Activated CD4-positive, alpha-beta T cell treated with anti-CD3 and anti-CD28 coated beads for 24 hours (primary cell): ENCODE measurements at places on chromosomes 3 and 15.

DNA sequence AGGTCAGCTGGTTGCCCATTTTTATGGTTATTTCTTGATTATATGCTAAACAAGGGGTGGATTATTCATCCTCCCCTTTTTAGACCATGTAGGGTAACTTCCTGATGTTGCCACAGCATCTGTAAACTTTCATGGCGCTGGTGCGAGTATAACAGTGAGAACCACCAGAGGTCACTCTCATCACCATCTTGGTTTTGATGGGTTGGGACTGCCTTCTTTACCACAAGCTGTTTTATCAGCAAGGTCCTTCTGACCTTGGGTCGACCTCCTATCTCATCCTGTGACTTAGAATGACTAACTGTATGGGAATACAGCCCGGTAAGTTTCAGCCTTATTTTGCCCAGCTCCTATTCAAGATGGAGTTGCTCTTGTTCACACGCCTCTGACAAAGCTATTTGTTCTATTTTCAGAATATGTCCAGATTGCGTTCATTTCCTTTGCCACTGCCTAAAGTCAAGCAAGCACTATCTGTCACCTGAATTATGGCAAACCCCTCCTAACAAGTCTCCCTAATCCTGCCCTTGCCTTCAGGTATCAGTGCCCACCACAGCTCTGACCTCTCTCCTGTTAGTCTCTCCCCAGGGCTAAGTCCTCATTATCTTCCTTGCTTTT lies 308.5 kb downstream of the ROBO2 start:
- DNase-seq = no peak

DNA sequence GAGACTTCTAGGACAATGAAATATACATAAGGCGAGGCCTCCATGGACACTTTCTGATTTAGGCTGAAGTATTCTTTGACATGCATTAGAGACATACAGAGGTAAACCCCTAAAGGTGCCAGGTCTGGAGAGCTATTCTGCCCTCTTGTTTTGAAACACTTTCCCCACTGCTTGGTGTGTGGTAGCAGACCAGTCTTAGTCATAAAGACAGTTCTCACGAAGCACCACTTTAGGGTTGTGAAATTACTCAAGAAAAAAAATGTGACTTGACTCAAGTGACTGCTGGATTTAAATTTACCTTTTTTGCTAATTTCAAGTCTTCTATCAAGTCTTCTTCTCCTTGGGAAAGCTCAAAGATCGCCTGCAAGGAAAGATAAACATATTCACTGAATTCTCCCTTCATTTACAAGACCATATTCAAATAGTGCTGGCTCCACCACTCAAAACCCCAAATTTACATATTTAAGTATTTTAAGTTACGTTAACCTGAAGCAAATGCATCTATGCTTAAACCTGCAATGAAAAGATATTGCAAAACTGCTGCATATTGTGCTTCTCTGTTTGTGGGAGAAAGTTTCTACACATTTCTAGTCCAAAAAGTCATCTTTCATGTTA lies 48.4 kb downstream of the ARHGEF3 start:
- DNase-seq = no peak

GRCh38 chr3:46212101-46212500 lies 4.0 kb upstream of the CCR1 start:
- no peak for DNase-seq

DNA sequence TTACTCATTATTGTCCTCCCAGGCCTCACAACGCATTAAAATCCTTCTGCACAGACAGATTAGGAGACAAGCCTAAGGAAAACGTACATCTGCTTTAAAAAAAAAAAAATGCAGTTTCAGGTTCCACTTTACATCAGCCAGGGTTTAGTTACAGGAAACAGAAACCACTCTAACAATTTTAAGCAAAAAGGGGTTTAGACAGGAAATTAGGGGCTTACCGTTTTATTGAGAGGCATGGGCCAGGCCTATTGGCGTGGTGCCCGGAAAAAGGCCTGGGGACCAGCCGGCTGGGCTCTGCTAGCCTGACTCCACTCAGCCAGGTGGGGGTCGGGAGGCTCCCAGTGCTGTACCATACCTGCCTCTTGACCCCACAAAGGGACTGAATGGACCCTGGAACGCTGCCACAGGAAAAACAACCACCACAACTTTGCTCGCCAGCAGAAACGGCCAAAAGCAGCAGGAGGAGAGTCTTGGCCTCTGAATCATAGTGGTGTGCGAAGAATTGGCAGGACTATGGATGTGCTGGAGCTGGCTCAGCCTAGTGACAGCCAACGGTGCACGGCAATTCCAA lies 124.3 kb downstream of the CHSY1 start:
- no peak for DNase-seq

DNA sequence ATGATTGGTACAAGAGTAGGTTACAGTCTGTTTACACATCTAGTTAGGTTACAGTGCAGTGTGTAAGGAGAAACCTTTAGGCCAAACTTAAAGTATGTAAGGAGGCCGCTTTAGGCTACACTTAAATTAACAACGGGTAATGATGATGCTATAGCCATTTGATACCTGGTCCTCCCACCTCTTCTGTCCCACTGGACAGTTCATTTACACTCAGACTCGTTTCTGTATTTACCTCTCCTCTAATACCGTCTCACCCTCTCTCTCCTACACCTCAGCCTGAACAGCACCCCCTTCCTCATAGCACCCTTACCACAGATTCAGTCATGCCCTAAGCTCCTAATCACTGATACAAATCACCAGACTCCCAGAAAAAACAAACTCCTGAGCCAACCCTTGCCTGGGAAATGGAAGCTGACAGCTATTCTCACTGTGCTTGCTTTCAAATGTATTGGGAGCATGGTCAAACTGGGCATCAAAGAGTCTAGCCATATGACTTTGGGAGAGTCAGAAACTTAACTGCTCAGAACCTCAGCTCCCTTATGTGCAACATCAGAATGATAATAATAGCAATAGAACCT lies 241.3 kb upstream of the SETMAR start:
- DNase-seq = no peak

- DNase-seq = no peak
Observed at GRCh38 chr3:49341996-49342395, 2.1 kb upstream of the USP4 start.

GRCh38 chr3:127753898-127754410 lies 68.4 kb downstream of the MGLL start:
- no peak for DNase-seq

GRCh38 chr3:60932643-60933042 lies 318.6 kb downstream of the FHIT start:
- no peak for DNase-seq

DNA sequence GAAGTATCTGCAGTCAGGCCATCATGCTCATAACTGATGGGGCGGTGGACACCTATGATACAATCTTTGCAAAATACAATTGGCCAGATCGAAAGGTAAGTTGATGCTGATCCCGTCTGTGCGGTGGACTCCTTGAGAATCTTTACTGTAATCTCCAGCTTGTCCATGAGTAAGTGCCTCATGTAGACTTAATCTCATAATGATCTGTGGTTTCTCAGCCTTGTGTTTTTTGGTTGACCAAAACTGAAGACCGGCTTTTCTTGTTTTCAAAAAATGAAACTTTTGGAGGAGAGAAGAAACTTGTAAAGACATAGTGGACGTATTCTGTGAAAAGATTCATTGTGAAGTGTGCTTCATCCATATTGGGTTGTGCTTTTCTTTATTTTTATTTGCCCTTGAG lies 285.7 kb downstream of the LRTM1 start:
- DNase-seq = no peak

- no peak for DNase-seq
Observed at GRCh38 chr3:4517643-4518311, 24.6 kb downstream of the ITPR1 start.

GRCh38 chr3:24829011-24829581 lies 334.4 kb upstream of the THRB start:
- no peak for DNase-seq

GRCh38 chr15:92166751-92167405 lies 226.8 kb upstream of the ST8SIA2 start:
- DNase-seq = no peak

DNA sequence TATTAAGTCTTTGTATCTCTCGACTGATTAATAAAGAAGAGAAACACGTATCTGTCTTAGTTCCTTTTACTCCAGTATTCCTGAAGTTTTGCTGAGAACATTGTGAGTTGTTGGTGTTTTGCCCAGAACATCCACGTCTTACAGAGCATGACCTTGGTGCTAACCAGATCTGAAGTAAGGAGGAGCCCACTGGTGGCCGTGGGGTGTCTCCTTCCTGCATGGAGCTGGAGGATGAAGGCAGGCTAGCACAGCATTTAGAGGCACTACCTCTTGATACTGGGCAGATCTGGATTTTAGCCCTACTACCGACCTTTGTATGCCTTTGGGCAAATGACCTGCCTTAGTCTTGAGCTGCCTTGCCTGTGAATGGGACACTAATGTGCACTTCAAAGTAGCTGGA lies 28.9 kb upstream of the ESYT3 start:
- DNase-seq = no peak

- DNase-seq = no peak
Observed at GRCh38 chr3:73245459-73245858, 184.0 kb downstream of the EBLN2 start.

DNA sequence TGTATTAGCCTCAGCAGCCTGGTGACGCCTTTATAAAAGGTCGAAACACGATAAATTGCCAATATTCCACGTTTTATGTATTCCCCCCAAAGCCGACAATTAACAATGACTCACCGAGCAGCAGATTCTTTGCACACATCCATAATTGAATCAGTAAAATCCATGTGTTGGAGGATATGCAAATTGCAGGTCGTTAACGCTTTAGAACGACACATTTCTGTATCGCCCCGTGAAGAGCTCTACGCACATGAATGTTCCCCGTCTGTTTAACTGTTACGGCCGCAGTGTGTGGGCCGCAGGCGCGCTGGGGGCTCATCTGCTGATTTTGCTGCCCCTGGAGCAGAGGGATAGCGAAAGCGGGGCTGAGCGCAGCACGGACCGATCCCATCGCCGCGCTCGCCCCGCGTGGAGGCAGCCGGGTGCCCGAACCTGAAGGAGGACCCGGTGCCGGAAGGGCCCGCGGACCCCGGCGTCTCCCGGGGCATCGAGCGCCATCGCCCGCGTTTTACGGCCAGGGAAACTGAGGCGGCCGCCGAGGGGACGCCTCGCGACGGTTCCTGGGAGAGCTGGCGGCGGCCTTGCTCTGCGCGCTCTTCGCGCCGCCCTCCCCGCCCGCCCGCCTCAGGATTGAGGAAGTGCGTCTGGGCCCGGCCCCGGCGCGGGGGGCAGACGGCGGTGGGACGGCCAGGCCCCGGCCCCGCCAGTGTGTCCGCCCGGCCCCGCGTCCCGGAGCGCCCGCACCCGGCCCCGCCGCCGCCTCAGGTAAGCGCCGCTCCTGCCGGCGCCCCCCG lies at the start of gene LRRK1:
LRRK1 (plus strand) TSS at position 668 of the 791 bp plus-strand sequence. CDS start 5,276 bp downstream, outside the sequence.
- DNase-seq = no peak

DNA sequence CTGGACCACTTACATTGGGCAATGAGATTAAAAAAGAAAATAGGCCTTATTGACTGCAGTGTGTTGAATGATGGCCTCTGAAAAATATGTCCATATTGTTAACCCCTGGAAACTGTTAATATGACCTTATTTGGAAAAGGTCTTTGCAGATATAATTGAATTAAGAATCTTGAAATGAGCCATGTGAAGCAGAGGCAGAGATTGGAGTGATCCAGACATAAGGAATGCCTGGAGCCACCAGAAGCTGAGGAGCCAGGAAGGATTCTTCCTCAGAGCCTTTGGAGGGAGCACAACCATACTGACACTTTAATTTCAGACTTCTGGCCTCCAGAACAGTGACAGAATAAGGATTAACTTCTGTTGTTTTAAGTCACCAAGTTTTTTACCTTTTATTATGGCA lies 510.4 kb upstream of the AGTR1 start:
- DNase-seq = no peak

GRCh38 chr3:43855674-43856299 lies 165.0 kb downstream of the ABHD5 start:
- DNase-seq = peak; percentile 30

- no peak for DNase-seq
Observed at GRCh38 chr15:67685008-67685599, 140.2 kb upstream of the SKOR1 start.

GRCh38 chr3:11224870-11225229 lies 47.3 kb upstream of the ATG7 start:
- no peak for DNase-seq

GRCh38 chr3:12135029-12135657 lies 23.6 kb downstream of the TIMP4 start:
- DNase-seq = peak; percentile 46

DNA sequence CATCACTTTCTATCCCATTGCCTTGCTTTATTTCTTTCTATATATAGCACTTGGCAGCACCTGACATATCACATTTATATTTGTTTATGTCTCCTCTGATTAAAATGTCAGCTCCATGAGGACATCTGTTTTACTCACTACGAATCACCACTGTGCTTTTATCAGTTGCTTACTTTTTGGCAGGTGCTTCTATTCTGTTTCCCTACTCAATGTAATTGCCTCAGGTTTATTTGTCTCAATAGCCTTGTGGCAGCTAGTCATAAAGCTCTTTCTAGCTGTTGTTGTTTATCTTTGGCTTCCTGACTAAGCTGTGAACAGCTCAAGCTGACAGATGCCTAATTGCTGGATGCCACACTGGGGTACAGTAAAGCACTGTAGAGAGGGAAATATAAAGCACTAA lies 85.5 kb downstream of the VPS13C start:
- no peak for DNase-seq

- no peak for DNase-seq
Observed at GRCh38 chr3:50255251-50255615, 13.7 kb upstream of the SEMA3B start.

GRCh38 chr3:150172356-150172755 lies 201.7 kb upstream of the PFN2 start:
- no peak for DNase-seq

- no peak for DNase-seq
Observed at GRCh38 chr15:42344763-42345162, 14.5 kb upstream of the CAPN3 start.

DNA sequence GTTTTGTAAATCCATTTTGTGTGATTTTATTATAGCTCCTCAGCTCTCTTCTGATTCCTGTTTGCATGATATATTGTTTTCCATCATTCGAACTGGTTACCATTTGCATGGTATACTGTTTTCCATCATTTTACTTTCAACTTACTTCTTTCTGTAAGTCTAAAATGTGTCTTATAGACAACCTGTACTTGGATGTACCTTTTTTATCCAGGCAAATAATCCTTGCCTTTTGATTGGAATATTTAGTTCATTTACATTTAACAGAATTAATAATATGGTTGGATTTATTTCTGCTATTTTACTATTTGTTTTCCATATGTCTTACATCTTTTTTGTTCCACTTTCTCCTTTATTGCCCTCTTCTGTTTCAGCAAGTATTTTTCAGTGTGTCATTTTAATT lies 62.8 kb downstream of the CHD2 start:
- DNase-seq = no peak

GRCh38 chr15:72790302-72790910 lies 6.8 kb upstream of the ADPGK start:
- DNase-seq = no peak

GRCh38 chr3:42410370-42411131 lies at the start of gene LYZL4:
Gene LYZL4 (minus strand): TSS chr3:42410610. CDS start chr3:42407251, 3,359 bp downstream.
- DNase-seq = no peak

- no peak for DNase-seq
Observed at GRCh38 chr15:32843219-32843815, 125.5 kb downstream of the GREM1 start.
